Testis (tissue), 5 donors: ENCODE measurements at places on chromosomes 1 and 21. TPM values are rescaled to one million over a fixed set of nuclear protein-coding genes. Genes with fewer than 3 reads are reported as not detected.
A peak's percentile ranks its signal among the peaks of the same experiment; 100 is the strongest.

The OR2L3 gene
- total RNA-seq = 0.39 TPM

The OR2L8 gene
- 0.43 TPM for total RNA-seq

GRCh38 chr1:921011-921837 lies 2.5 kb upstream of the SAMD11 start:
- DNase-seq = peak; percentile 68

GRCh38 chr1:51750729-51751128 lies 127.8 kb downstream of the NRDC start:
- no peak for DNase-seq

DNA sequence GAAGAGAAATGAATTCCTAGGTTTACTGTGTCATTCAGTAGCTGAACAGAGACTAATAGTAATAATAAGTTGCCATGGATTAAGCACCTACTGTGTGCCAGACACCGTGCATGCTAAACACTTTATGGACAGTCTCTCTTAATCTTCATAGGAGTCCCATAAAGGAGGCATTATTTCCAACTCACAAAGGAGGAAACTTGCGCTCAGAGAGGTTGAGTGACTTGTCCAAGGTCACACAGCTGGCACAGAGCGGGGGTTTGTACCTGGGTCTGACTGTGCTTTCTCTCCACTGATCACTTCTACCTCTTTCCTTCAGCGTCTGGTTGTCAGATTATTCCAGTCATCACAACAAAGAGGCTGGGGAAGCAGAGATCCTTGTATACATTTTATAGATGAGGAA lies 91.3 kb downstream of the KIRREL1 start:
- DNase-seq = no peak

DNA sequence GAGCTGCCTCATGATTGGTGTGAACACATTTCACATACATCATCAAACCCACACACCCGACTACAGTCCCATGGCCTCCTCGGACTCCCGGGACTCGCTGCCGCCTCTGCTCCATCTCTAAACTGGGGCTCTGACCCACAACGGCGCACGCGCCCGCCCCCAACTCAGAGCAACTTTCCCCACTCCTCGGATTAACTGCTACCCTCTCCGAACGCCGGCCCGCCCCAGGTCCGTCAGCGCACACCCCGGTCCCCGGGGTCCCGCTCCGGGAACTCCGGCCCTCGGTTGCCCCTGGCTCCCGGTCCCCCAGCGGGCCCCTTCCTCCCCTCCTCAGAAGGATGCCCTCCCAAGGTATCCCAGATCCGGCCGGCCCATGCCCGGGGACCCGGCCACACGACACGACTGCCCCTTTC lies 740 bp downstream of the DSTYK start:
- peak; percentile 60 for DNase-seq

GRCh38 chr1:24707687-24708086 lies 37.6 kb upstream of the CLIC4 start:
- no peak for DNase-seq

DNA sequence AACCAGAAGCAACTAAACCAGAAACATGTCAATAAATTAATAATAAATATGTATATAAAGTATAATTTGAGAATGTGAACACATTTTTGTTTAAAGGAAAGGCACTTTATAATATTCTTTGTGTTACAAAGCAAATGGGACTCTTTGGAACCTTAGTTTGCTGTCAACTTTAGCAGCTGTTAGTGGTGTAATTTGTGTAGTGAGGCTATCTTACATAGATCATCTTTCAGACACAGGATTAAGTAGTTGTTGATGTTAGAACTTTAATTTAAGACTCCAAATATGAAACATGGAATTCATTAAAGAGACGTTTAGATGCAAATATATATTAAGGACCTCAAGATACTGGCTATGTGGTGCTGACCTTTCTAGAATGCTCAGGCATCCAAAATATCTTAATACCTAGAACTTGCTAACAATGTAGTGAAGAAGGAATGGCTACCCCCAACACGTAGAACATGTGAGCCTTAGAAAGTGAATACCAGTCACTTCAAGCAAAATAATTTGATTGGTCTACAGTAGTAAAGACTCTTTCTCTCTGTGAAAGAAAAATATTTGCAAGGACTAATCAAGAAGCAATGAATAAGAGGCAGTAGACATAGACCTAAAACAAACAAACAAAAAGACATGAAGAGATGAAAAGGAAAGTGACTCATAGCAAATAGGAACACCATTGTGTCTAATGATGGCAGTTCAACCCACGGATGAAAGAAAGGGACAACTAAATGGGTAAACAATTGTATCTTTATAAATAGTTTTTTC lies 811.4 kb downstream of the USP25 start:
- no peak for DNase-seq

- peak; percentile 72 for DNase-seq
These were observed 13.2 kb upstream of the PRMT2 start for GRCh38 chr21:46622226-46622625.
